ENCODE measurements at places on chromosomes 1 and 21. TPM values are rescaled to one million over a fixed set of nuclear protein-coding genes. Genes with fewer than 3 reads are reported as not detected.

The RORC gene
- not detected for total RNA-seq

The UFC1 gene
- 90.9 TPM for total RNA-seq

The C1orf116 gene
- not detected for total RNA-seq

The NENF gene
- 58.8 TPM for total RNA-seq

The CD5L gene
- not detected for total RNA-seq

The OR6N1 gene
- total RNA-seq: not detected

The KIF17 gene
- total RNA-seq: 1.9 TPM

The GNG4 gene
- 0.86 TPM for total RNA-seq

The CYP4A22 gene
- total RNA-seq: not detected

The VASH2 gene
- total RNA-seq: under 0.01 TPM

Measured in myometrial cell (primary cell).